A549 treated with dexamethasone at 1 μM for 4 hours (cell line): ENCODE measurements at places on chromosomes 7 and 10. TPM values are rescaled to one million over a fixed set of nuclear protein-coding genes. Genes with fewer than 3 reads are reported as not detected.

The VWA2 gene
- 0.05 to 0.06 TPM (median 0.06 TPM) in 3 of 5 replicates, not detected in the others for total RNA-seq

The PCGF5 gene
- 44.6 to 53.3 TPM (median 47.7 TPM) in 5 replicates for total RNA-seq

The GPR26 gene
- total RNA-seq, result not detected in 5 replicates

The PAX4 gene
- total RNA-seq, result not detected in 5 replicates

The BHLHA15 gene
- 0.39 to 0.86 TPM (median 0.62 TPM) in 5 replicates for total RNA-seq

The SLC26A3 gene
- total RNA-seq, result 0.07 TPM in 1 of 5 replicates, not detected in the others

The KCP gene
- 0.07 to 0.22 TPM (median 0.15 TPM) in 5 replicates for total RNA-seq

The EEPD1 gene
- 57.9 to 69.9 TPM (median 58.4 TPM) in 5 replicates for total RNA-seq

The LIPM gene
- total RNA-seq, result not detected in 5 replicates

The SCD gene
- total RNA-seq, result 148 to 219 TPM (median 171 TPM) in 5 replicates
